ENCODE measurements at places on chromosomes 12 and 14.

GRCh38 chr12:9040484-9041186 is 51.3 kb downstream of the KLRG1 start:
- DNase-seq = no peak

- DNase-seq = no peak
Observed at GRCh38 chr14:104536942-104537612, 42.5 kb upstream of the C14orf180 start.

DNA sequence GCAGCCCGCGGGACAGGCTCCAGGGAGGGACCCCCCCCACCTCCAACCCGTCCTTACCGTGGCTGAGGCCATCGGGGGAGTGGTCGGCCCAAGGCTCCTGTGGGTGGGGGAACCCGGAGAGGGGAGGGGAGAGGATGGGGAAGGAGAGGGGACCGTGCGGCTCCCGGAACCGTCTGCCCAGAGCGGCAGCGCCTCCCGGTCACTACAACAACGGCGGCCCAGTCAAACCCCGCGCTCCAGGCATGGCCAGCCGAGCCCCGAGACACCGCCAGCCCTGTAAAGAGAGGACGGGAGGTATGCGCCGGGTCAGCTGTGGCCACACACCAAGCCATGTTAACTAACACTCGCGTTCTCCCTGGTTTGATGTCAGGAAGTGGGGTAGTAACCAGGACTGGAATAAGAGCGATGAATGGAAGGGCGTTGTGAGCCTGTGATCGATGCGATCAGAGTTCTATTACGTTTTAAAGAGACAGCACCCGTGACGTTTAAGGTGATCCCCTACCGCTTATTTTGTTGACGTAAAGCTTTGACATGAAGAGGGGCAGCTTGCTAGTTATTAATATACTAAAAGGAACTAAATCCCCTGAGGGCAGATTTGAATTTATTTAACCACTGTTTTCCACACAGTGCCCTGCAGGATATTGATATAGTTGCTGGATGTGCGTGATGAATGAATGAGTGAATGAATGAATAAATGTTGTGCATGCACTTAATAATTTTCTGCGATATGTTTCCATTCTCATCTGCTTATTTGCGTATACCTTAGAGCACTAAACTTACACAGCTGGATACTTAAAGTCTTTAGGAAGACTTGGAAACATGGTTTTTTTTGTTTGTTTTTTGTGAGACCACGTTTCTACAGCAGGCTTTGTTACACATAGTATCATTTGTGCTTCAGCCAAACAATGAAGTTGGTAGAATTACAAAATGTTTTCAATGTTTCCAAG is at the start of gene POC1B:
Gene POC1B, minus strand, starts transcription at position 224 of the 947 bp plus-strand sequence. Its CDS starts 152 bp downstream, at position 72.
- DNase-seq = peak; percentile 77

DNA sequence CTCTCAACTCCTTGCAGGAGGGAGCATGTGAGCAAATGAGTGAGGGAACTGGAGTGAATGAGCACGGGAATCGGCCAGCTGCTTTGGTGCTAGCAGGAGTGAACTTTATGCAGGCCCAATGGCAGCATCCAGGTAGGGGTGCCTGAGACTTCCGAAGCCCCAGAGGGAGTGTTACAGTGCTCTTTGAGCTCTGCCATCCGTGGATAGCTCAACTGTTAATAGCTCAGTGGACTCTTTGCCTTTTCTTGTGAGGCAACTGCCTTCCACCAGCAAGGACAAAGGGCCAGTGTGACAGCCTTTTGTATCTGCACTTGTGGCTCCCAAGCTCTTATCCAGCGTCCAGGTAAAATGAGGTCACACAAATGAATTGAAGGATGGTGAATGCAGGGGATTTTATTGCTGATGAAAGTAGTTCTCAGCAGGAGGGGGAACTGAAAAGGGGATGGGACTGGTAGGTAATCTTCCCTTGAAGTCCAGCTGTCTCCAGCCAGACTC is 12.9 kb downstream of the CREBL2 start:
- no peak for DNase-seq

GRCh38 chr12:67107751-67108269 is 161.3 kb upstream of the CAND1 start:
- DNase-seq = no peak

DNA sequence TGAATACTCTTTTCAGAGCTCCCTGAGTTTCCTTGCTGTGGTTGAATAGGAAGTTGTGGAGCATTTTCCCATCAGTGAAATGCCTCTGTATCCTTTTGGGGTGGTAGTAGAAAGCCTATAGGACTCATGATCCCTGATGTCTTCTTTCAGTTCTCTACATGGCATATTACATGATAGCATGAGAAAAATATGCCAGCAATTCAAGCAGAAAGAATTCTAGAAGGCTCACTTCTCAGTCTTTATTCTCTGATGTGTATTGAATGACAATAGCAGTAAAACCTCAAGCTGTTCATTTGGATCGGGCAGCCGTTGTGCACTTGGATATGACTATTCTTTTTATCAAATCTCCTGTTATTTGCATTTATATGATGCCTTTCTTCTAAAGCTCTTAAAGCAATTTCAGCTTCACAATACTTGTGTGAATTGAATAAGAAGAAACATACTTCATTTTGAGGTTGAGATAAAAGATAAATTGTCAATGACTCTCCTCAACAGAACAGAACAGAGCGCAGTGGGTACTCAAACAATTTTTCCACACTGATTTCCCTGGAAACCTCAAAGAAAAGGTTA is 251.5 kb upstream of the FBXO33 start:
- DNase-seq = no peak

- DNase-seq = no peak
Observed at GRCh38 chr14:84197704-84198103, 1332.2 kb upstream of the FLRT2 start.

DNA sequence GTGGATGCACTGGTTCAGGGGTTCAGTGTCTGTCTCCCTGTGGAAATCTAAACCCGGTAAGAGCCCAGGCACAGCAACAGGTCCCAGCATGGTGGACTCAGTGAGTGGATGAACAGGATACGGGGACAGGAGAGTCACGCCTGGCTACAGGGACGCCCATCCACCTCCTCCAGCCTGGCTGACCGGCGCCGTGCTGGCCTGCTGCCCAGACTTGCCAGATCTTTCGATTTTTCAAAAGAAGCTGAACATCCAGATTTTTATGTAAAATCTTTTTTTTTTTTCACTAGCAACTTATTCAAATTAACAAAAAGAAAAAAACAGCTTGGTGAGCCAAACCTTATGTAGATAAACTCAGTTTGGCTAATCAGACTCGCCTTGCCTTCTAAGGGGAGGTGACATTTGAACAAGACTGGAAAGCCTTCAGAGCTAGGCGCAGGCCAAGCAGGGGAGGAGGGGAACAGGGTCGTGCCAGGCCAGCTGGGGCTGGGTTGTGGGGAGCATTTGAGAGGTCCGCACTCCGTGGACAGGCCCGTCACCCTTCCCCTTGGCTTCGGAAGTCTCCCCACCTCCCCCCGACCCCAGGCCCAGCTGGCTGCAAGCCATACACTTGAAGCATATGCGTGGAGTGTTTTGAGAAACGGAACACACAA is 87.8 kb upstream of the NCOR2 start:
- DNase-seq = no peak

- DNase-seq = no peak
Observed at GRCh38 chr14:104286496-104286895, 148.1 kb downstream of the KIF26A start.

- DNase-seq = no peak
Observed at GRCh38 chr14:90263748-90264449, 7.5 kb downstream of the PSMC1 start.

- DNase-seq = no peak
Observed at GRCh38 chr12:56288705-56289387, 11.3 kb downstream of the CS start.

DNA sequence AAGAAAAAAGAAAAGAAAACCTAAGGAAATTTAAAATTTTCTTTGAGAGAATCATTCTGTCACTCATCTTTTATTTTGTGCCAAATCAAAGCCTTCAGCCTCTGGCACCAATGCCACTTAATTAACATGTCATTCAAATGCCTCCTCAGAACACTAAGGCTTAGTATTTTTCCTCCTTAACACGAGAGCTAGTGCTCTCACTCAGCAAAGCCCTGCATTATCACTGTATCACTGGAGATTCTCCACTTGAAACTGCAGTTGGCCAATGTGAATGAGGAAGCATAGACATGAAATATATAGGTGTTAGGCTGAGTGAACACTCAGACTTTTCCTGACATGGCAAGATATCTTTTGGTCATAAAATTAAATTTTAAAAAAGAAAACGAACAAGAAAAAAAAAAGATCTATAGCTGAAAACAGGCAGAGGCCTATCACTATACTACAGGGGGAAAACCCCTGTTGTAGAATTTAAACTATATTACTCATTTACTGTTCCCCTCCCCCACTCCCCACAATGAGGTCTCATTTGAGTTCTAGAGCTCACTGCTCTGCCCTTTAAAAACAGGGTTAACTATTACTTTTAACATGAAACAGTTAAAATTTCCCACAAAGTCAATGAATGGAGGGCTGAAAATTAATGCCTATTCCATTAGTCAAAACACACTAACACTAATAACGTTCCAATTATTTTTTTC is 5.1 kb downstream of the MBIP start:
- DNase-seq = no peak

GRCh38 chr14:49221316-49221715 is 364.9 kb downstream of the RPS29 start:
- no peak for DNase-seq

DNA sequence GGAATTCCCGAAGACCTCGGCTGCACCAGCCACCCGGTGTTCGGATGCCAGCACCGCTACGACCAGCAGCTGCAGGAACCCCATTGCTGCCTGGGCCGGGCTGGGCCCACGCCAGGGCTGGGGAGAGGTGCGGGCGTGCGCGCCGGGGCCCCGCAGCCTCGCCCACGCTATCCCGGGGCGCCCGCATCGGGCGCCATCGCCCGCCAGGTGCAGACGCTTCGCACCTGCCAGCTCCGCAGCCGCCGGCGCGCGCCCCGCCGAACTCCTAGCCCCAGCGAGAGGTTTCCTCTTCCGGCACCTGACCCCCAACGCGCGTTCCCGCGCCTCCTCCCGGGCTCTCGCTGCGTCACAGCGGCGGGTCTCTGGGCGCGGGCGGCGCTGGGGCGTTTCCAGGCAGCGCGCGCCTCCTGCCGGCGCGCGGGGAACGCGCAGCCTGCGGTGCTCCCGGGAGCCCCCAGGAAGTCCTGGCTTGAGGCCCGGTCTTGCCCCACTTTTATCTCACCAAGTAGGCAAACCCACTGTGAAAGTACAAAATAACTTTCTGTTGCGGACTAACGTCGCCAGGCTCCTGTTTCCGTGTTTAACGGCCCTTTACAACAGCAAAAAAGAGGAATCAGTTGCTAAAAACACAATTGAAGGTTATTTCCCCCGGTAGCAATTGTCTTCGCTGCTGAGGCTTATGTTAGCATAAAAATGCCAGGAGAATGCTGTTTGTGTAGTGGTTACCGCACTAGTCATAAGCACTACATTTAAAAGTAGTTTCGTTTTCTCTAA is at the start of gene TM7SF3:
Gene TM7SF3, minus strand, starts transcription at position 300 of the 774 bp plus-strand sequence. Its CDS starts 216 bp downstream, at position 84.
- DNase-seq = peak; percentile 91

GRCh38 chr12:120500581-120500980 is 4.7 kb downstream of the DYNLL1 start:
- DNase-seq = no peak

DNA sequence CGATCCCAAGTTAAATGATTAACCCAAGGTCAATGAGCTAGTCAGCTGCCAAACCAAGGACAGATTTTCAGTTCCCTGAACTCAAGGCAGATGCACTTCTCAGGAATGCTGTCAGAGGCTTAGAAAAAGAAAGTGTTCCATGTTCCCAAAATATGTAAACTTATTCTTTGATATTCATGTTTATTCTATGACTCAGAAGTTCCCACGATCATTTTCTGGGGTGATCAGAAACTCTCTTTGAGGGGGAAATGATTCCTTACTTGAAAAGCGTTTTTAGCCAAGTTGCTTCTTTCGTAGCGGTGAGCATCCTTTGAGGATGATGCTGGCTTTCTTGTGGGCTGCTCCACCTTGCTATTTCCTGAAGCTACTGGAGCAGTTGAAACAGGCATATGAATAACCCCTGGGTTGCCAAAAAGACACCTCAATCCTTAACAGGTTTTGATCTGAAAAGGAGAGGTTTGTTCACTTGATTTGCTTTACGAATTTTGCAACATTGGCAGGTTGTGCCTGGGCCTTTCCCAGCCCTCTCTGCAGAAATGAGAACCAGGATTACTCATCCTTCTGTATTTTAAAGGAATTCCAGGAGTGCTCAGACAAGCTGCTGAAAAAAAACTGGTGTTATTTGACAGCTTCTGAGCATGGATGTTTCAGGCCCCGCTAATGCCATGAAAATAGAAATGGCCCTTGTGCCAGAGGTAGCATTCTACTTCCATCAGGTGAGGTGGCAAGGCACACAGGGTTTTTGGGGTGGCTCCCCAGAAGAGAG is 121.4 kb upstream of the HIF1A start:
- no peak for DNase-seq

GRCh38 chr14:104956290-104956890 is 21.8 kb downstream of the AHNAK2 start:
- DNase-seq = no peak

- no peak for DNase-seq
Observed at GRCh38 chr12:65605019-65605418, 219.3 kb upstream of the HMGA2 start.

- DNase-seq = no peak
Observed at GRCh38 chr12:9361879-9362326, 153.7 kb upstream of the PZP start.
